Right hindlimb (tissue), 1 donor: ENCODE measurements at places on chromosomes 11 and 22.

DNA sequence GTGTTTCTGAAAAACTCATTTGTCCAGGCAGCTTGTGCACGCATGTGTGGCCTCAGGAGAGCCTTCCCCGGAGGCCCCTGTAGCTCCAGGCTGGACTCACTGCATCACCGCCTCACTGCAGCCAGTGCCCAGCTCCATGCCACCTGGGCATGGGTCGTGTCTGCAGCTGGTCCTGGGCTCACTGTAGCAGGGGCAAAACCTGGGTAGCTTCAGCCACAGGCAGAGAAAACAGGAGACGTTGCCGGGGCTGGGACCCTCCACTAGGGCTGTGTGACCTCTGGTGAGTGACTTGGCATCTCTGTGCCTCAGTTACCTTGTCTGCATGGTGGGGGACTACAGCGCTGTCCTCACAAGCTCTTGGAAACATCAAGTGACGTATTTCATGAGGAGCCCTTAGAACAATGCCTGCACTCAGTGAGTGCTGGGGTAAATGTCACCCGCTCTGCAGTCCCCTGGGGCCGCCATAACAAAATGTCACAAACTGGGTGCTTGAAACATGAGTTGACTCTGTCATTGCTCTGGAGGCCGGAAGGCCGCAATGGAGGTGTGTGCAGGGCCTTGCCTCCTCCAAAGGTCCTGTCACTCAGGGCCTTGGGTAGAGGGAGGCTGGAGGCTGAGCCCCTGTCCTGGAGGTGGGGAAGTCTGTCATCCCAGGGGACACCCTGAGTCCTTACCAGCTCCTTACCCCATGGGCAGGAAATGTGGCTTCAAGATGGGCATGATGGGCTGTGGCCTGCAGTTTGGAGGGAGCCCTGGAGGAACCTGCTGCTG, 488.7 kb downstream of the TBC1D22A start:
- DNase-seq, result no peak

DNA sequence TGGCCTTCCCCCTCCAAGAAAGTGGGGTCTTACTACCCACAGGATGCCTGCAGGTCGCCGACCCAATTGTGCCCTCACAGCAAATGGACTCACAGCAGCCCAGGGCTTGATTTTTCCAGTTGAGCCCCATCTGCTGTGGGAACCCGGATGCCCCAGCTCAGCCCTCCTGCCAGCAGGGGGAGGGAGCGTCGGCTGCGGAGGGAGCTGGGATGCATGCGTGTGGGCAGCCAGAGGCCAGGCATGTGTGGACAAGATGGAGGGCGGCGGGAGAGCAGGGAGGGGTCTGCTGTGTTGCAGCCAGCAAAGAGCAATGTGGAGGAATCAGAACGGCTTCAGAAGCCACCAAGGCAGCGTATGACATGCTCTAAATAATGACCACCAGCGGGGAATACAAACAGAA, 41.0 kb upstream of the EIF3D start:
- no peak for DNase-seq

DNA sequence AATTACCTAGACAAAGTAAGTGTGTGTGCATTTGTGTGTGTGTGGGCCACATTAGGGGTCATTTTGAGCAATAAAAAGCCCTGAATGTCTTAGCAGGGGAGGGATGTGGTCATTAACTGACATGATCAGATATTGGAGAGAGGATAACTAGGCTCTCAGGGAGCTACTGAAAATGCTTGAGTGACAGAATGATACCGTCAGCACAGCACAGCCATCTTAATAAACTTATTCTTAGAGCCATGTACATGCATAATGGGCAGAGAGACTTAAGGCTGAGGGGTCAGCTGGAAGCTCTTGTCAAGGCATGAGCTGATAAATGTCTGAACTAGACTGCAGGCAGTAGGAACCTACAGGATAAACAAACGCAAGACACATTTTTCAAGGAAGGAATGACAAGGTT, 239.1 kb upstream of the NCAM1 start:
- DNase-seq, result no peak

- DNase-seq, result peak; percentile 7
These were observed 18.0 kb downstream of the DERL3 start for GRCh38 chr22:23820748-23821211.

DNA sequence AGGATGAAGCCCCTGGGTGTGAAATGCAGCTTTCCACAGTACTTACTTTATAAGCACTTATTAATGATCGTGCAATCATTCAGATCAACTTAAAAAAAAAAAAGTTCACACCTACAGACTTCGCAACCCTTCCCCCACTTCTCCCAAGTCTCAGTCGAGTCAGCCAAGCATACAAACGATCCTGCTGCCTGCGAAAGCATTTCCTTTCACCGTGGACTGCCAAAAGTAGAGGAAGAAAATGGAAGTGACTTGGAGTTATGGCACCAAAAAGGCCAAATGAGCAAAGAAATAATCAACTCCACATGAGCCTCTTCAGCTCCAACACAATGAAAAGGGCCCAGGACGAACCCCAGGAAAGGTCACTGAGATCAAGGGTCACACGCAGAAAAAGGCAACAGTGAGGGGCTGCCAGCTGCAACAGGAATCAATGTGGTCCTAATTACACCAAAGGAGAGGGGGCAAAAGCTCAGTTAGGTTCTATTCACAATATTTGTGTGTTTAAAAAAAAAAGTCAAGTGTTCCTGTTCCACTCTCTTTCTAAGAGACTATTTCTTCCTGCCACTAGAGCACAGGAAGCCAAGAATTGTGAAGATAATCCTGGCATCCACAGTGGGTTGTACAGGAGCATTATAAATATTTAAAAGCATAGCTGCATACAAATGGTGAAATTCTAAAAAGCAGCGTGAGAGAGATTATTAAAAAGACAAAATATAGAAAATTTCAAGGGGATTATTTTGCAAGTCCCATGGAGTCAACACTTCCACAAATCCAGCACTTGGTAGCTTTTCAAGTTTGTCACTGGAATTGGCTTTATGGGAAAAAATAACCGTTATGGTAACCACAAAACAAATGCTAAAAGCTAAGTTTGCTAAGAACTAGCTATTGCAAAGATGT, 28.4 kb downstream of the CDON start:
- peak; percentile 37 for DNase-seq

DNA sequence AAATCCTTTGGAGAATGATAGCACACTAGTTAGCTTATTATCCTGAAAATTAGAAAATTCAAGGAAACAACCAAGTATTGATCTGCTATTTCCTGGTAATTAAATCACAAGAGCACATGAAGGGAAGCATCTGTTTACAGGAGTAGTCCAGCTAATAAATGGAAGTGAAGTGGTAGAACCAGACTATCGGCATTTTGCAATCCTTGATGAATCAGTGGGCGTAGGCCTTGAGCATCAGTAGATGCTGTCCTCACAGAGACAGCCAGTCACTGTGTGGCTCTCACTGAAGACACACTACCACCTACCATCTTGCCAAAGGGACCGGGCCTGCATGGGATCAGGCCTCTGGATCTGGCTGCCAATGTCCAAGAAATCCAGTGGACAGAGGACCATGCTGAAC, 69.8 kb downstream of the FBLN1 start:
- no peak for DNase-seq

- DNase-seq, result no peak
These were observed 2.9 kb upstream of the TMEM9B start for GRCh38 chr11:8967184-8967583.

GRCh38 chr22:30978304-30978962, 9.4 kb downstream of the TUG1 start:
- DNase-seq, result no peak

- DNase-seq, result no peak
These were observed 9.1 kb downstream of the SAMM50 start for GRCh38 chr22:43964314-43964857.

DNA sequence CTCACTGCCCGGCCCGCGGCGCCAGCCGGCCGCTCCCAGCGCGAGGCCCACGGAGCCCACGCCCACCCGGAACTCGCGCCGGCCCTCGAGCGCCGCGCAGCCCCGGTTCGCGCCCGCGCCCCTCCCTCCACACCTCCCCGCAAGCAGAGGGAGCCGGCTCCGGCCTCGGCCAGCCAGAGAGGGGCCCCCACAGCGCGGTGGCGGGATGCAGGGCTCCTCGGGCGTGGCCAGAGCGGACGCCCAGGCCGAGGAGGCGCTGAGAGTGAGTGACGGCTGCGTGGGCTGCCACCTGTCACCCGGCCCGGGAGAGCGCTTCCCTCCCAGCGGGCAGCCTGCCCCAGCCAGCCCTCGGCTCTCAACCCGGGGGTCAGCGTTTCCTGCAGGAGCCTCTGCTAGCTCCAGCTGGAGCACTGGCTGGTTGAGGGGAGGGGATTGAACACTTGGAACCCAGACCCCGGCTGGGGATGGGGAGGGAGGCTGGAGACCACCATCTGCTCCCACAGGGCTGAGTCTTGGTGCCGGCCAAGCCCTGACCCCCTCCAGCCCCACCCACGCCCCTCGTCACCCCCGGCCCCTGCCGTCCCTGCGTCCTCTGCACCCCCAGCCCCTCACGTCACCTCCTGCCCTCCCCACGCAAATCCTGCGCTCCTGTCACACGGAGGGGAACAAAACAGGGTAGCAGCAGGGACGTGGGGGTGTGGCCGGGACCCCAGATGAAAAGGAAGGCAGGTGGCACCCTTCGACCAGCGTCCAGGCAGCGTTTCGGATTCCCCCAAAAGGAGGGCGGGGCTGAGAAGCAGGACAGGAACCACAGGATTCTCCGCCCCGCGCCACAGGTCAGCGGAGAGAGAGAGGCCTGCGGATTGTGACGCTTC, 157.0 kb downstream of the BRD1 start:
- peak; percentile 58 for DNase-seq

GRCh38 chr11:129223701-129224149, 31.6 kb upstream of the ARHGAP32 start:
- no peak for DNase-seq

GRCh38 chr11:44693654-44694119, 33.1 kb upstream of the TSPAN18 start:
- DNase-seq, result peak; percentile 54

GRCh38 chr11:66479394-66480116, 679 bp upstream of the DPP3 start:
- DNase-seq, result peak; percentile 48

- peak; percentile 85 for DNase-seq
These were observed 27.8 kb upstream of the AMOTL1 start for GRCh38 chr11:94740083-94741021.

DNA sequence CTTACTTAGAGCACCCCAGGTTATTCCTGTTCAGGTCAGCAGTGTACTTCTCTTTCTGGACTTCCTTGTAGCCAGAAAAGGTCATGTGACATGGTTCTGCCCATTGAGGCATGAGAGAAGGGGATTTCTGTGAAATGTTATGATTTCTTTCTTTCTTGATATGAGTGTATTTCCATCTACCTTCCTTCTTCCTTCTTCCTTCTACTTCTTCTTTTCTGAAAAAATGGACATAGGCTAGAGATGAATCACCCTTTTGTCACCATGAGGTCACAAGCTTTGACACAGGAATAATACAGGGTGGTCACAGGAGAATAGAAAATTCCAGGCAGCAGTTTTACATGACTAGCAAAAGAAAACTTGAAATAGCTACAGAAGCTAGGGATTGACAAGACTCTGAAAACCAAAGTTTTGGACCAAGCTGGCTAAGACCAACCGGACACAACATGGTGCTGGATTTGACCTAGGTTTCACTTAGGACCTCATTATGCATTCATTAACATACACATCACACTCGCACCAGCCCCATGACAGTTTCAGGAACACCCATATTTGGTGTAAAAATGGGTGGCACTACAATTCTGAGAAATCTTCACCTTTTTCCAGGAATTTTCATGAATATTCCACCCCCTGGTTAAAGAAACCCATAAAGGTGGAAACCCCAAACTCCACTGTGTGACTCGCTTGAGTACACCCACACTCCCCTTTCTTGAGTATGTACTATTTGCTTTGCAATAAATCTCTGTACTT, 21.2 kb upstream of the MAP6 start:
- DNase-seq, result no peak

DNA sequence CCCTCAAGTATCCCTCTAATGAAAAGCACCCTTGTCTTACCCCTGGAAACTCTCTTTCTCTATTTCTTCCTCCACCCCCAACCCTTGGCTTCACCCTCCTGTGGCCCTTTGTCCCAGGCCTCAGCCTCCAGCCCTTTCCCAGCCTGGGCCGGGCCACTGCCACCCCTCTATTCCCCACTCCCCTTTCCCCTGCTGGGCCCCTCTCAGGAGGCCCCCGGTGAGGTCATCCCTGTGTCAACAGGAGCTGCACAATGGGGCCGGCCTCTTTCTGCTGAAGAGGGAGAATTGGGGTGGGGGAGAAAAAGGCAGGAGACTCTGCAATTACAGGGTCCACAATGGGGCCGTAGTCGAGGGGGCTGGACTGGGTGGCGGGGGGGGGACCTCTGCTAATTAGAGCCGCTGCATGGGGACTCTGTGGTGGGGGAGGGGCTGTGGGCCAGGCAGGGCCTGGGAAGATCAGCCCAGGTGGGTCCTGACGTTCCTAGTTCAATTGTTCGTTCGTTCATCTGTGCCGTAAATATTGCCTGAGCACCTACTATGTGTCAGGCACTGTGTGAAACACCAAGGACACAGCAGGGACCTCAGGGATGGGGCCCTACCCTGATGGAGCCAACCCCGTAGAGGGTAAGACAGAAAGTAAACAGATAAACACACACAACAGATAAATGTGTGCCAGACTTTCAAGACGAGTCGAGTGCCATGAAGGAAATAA, 18.5 kb upstream of the MPPED1 start:
- DNase-seq, result no peak

- no peak for DNase-seq
These were observed 12.5 kb downstream of the RBM4 start for GRCh38 chr11:66651016-66651415.

GRCh38 chr22:27724709-27725108, 76.8 kb downstream of the MN1 start:
- no peak for DNase-seq
